ENCODE measurements at places on chromosomes 6 and 20. TPM values are rescaled to one million over a fixed set of nuclear protein-coding genes. Genes with fewer than 3 reads are reported as not detected.

Gene RSPH4A
- 0.08 TPM for total RNA-seq

Gene TPBG
- 16.4 TPM for total RNA-seq

Gene RUNX2
- total RNA-seq = 0.70 TPM

Gene HLA-DQB2
- not detected for total RNA-seq

Gene TCFL5
- 12.5 TPM for total RNA-seq

Gene TBP
- total RNA-seq = 11.0 TPM

All from smooth muscle cell of the coronary artery (primary cell).